ENCODE measurements at places on chromosomes 3 and 15. TPM values are rescaled to one million over a fixed set of nuclear protein-coding genes. Genes with fewer than 3 reads are reported as not detected.

AMT gene
- 1.1 TPM for total RNA-seq

- H3K4me3 ChIP-seq = no peak overlapping the region
- no peak for DNase-seq
- H3K36me3 ChIP-seq = no peaks in the 10 kb centered on the region
Observed at GRCh38 chr3:65901226-65901625, 137.5 kb downstream of the MAGI1 start.

DNA sequence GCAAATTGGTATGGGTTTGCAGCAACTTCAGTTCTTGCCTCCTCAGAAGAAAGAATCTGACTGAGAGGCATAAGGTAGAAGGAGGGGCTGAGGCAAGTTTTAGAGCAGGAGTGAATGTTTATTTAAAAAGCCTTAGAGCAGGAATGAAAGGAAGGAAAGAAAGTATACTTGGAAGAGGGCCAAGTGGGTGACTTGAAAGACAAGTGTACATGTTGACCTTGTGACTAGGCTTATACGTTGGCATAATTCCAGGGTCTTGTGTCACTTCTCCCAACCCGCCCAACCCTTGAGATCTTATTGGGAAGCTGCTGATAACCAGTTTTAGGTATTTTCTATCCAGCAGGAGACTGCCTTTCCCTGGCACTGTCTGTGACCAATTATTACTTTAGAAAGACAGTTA is 436.9 kb upstream of the ZNF717 start:
- no peaks in the 10 kb centered on the region for H3K36me3 ChIP-seq
- no peaks in the 10 kb centered on the region for H3K27me3 ChIP-seq
- no peak overlapping the region for H3K27ac ChIP-seq
- DNase-seq = no peak
- H3K4me3 ChIP-seq = no peak overlapping the region
- H3K4me1 ChIP-seq = no peaks in the 10 kb centered on the region

SYNPR gene
- total RNA-seq = not detected

DNA sequence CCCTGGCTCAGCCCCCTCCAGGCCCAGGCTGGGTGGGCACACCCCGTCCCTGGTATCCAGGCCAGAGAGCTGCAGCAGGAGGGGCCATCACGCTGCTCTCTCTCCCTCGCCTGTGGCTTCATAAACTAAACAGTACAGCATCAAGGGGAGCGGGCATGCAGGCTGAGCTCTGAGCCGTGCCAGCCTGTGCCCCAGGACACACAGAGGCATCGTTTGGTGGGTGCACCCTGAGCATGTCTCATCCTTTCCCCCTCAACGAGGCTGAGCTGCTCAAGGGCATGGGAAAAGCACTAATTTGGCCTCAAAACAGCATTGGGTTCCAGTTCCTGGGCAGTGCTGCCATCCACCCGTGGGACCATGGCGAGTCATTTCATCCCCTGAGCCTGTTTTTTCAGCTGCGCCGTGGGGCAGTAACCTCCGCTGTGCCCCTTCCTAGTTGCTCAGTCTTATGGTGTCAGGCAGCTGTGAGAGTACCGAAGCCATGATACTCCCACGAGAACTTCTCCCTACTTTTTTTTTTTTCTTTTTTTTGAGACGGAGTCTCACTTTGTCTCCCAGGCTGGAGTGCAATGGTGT is 79.6 kb downstream of the CPN2 start:
- DNase-seq = peak; percentile 96
- H3K4me3 ChIP-seq = no peak overlapping the region
- H3K27me3 ChIP-seq = no peaks in the 10 kb centered on the region
- H3K27ac ChIP-seq = peak overlapping the region; percentile 44
- no peaks in the 10 kb centered on the region for H3K36me3 ChIP-seq

DNA sequence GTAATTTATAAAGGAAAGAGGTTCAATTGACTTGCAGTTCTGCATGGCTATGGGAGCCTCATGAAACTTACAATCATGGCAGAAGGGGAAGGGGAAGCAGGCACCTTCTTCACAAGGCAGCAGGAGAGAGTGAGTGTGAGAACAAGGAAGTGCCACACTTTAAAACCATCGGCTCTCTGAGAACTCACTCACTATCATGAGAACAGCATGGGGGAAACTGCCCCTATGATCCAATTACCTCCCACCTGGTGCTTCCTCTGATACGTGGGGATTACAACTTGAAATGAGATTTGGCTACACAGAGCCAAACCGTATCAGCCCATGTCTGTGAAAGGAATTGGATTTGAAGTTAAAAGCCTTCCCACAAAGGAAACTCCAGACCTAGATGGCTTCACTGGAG is 39.1 kb downstream of the TKT start:
- no peak overlapping the region for H3K27ac ChIP-seq
- H3K4me1 ChIP-seq = no peaks in the 10 kb centered on the region
- H3K4me3 ChIP-seq = no peak overlapping the region
- DNase-seq = no peak
- no peaks in the 10 kb centered on the region for H3K36me3 ChIP-seq

DNA sequence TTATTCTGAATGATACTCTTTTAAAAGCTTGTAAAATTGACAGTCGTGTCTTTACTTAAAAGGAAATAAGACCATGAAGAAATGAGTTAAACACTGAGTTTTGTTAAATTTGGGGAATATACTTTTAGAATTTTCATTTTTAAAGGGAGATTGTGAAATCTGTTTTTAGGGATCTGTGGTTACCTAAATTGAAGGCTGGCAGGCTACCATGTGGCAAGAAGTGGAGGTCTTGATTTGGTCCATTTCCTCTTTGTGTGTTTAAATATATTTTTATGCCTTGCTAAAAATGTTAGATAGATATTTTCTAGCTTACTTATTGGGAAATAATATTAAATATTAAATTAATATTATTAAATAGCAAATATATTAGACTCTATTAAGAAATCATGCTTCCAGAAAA is 36.6 kb upstream of the SLC22A13 start:
- peaks cover 29% of the 10 kb centered on the region for H3K36me3 ChIP-seq
- H3K27me3 ChIP-seq = no peaks in the 10 kb centered on the region
- H3K4me1 ChIP-seq = peaks cover 43% of the 10 kb centered on the region
- H3K27ac ChIP-seq = peak overlapping the region; percentile 83

DNA sequence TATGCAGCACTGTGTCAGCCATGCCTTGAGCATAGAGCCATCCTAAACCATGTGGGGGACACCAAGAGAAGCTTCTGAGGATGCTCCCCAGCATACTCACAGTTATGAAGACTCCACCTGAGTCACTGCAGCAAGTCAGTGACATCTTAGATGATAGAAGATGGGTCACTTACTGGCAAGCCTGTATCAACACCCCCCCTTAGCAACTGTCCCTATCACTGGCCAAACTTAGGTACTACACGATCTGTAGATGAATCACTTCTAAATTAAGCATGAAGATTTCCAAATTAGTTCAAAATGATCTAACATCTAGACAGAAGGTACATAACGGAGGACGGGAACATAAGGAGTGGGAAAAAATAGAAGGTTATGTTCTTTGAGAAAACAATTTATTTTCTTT is 13.2 kb upstream of the LMCD1 start:
- H3K4me3 ChIP-seq = no peak overlapping the region
- H3K4me1 ChIP-seq = peaks cover 47% of the 10 kb centered on the region
- no peaks in the 10 kb centered on the region for H3K27me3 ChIP-seq
- no peaks in the 10 kb centered on the region for H3K36me3 ChIP-seq

DNA sequence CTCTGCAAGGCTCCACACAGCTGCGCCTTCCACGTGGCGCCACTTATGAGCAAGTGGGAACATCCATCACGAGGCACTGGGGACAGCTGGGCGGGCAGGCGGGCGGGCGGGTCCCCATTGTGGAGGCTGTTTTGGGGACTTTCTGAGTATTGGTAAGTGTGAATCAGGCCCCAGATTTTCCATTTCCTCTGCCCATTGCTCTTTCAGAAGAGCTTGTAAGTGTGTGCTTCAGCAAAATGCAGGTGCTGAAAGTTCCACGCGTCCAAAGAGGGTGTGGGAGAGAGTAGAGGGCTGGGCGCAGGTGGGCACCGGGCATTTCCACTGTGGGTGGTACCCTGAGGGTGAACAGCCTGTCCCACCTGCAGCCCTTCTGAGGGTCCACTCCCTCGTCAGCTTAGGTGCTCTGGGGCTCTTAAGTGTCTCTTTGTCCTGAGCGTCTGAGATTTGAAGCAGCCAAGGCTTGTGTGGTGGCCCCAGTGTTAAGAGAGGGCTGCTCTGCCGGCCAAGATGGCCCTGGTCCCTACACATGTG is 177.1 kb downstream of the RPLP1 start:
- H3K36me3 ChIP-seq = no peaks in the 10 kb centered on the region
- H3K4me3 ChIP-seq = no peak overlapping the region
- DNase-seq = no peak
- H3K27ac ChIP-seq = no peak overlapping the region

- no peaks in the 10 kb centered on the region for H3K4me1 ChIP-seq
- H3K27ac ChIP-seq = peak overlapping the region; percentile 92
- H3K4me3 ChIP-seq = peak overlapping the region; percentile 99
- H3K36me3 ChIP-seq = peaks cover 28% of the 10 kb centered on the region
- peak; percentile 84 for DNase-seq
- no peaks in the 10 kb centered on the region for H3K27me3 ChIP-seq
Observed at GRCh38 chr15:37096558-37097143, 3.7 kb downstream of the MEIS2 start.

DNA sequence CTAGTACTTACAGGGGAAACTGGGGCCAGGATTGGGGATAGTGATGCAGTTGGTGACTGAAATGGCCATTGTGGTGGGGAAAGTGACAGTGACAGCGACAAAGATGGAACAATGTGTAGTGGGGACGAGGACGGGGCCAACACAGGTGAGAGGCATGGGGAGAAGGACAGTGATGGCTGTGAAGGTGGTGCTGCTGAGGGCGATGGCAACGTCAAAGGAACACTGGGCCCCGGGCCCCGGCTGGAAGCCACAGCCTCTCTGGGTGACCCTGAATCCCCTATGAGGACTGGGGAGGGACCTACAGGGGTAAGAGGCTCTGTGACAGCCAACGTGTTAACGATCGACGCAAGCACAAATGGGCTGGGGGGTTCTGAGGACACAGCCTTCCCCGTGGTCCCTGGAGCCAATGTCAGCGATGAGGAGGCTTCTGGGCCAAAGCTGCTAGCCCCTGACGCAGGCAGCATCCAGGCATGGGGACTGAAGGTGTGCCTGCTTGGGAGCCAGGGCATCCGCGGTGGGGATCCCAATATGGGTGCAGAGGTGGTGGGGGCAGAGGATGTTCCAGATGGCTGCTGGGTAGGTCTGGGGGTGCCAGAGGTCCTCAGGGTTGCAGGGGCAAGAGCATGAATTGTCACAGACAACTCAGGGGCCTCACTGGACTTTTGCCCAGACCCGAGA is 25.2 kb upstream of the GOLGA6C start:
- peak; percentile 71 for DNase-seq
- no peaks in the 10 kb centered on the region for H3K36me3 ChIP-seq
- H3K4me3 ChIP-seq = no peak overlapping the region
- no peak overlapping the region for H3K27ac ChIP-seq
- H3K4me1 ChIP-seq = no peaks in the 10 kb centered on the region

SERINC4 gene
- not detected for total RNA-seq

- DNase-seq = no peak
- no peak overlapping the region for H3K27ac ChIP-seq
- H3K4me3 ChIP-seq = no peak overlapping the region
- peaks cover 11% of the 10 kb centered on the region for H3K4me1 ChIP-seq
- H3K36me3 ChIP-seq = no peaks in the 10 kb centered on the region
Observed at GRCh38 chr3:57962448-57962834, 45.8 kb upstream of the FLNB start.

DNA sequence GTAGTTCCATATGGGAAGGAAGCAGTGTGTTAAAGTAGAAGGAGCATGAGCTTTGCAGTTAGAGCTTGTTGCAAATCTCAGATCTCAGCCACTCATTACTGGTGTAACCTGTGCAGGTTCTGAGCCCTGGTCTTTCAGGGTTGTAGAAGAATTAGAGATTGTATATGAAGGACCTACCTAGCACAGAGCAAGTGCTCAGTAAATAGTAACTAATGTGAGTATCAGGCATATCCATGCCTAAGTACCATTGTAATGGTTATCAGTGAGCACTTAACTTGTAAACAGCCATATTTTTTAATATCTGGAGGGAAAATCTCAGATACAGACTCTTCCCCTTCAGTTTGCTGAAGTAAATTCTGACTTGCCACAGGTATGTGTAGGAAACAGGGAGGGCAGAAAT is 59.3 kb downstream of the MAP6D1 start:
- H3K4me3 ChIP-seq = no peak overlapping the region
- DNase-seq = peak; percentile 58
- peaks cover 34% of the 10 kb centered on the region for H3K36me3 ChIP-seq
- H3K27me3 ChIP-seq = no peaks in the 10 kb centered on the region

GRCh38 chr3:64291345-64291744 is 66.1 kb upstream of the PRICKLE2 start:
- no peaks in the 10 kb centered on the region for H3K27me3 ChIP-seq
- H3K27ac ChIP-seq = peak overlapping the region; percentile 81
- no peak overlapping the region for H3K4me3 ChIP-seq
- peak; percentile 55 for DNase-seq

GRCh38 chr15:33055962-33056361 is 138.6 kb downstream of the FMN1 start:
- no peak for DNase-seq
- H3K27ac ChIP-seq = no peak overlapping the region
- H3K4me1 ChIP-seq = peaks cover 8% of the 10 kb centered on the region

DNA sequence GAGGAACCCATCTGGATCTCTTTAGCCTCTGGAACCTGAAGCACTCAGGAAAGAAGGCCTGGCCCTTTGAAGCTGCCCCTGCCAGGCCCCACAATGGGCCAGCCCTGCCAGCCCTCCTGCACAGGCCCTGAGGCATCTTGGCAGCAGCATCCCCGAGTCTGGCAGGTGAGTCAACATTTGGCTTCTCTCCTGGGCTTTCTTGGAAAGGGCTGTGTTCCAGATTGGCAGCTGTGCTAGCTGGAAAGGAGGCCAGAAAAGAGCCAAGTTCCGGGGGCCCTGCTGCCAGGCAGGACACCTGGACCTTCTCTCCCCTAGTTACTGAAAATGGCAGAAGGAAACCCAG is 187.2 kb downstream of the SHQ1 start:
- DNase-seq = peak; percentile 92
- H3K36me3 ChIP-seq = no peaks in the 10 kb centered on the region
- H3K4me1 ChIP-seq = peaks cover 30% of the 10 kb centered on the region
- H3K27ac ChIP-seq = no peak overlapping the region
- peaks cover 10% of the 10 kb centered on the region for H3K27me3 ChIP-seq
- H3K4me3 ChIP-seq = no peak overlapping the region

Measured in osteoblast (primary cell).